ENCODE measurements at places on chromosomes 7 and 10.

DNA sequence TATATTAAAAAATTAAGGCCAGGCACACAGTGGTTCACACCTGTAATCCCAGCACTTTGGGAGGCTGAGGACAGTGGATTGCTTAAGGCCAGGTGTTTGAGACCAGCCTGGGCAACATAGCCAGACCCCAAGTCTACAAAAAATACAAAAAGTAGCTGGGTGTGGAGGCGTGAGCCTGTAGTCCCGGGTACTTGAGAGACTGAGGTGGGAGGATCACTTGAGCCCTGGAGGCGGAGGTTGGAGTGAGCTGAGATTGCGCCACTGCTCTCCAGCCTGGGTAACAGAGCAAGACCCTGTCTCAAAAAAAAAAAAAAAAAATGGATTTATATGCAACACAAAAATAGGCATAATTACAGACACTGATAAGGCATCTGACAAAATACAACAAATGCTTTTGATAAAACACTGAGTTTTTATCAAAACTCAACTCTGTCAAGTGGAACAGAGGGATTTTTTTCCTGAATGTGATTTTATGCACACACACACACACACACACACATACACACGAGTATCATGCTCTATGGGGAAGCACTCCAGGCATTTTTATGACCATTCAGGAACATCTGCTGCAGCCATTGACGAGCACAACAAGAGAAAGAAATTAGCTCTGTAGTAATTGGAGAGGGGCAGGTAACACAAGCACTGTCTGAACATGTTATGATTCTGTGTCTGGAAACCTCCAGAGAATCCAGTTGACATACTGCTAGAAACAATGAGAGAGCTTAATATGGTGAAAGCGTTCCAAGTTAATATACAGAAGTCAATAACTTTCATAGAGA is 193.1 kb downstream of the WDR37 start:
- no peak for DNase-seq

- no peak for DNase-seq
Observed at GRCh38 chr10:79029478-79030390, 39.0 kb upstream of the ZMIZ1 start.

DNA sequence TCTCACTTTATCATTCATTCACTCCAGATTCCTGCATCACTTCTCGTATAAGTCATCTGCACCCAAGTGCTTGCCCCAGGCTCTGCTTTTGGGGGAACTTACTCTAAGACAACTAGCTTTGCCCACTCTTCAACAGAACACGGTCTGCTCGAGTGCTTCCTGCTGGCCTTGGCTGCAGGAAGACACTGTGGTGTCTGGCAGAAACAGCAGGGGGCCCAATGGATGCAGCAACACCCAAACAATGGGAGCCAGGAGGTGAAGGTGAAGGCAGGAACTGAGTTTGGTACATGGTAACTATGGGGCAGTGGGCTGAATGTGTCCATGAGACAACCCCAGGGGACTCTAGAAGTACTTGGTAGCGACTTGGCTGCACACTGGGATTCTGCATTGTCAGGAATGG is 344.0 kb downstream of the REEP3 start:
- DNase-seq = no peak

DNA sequence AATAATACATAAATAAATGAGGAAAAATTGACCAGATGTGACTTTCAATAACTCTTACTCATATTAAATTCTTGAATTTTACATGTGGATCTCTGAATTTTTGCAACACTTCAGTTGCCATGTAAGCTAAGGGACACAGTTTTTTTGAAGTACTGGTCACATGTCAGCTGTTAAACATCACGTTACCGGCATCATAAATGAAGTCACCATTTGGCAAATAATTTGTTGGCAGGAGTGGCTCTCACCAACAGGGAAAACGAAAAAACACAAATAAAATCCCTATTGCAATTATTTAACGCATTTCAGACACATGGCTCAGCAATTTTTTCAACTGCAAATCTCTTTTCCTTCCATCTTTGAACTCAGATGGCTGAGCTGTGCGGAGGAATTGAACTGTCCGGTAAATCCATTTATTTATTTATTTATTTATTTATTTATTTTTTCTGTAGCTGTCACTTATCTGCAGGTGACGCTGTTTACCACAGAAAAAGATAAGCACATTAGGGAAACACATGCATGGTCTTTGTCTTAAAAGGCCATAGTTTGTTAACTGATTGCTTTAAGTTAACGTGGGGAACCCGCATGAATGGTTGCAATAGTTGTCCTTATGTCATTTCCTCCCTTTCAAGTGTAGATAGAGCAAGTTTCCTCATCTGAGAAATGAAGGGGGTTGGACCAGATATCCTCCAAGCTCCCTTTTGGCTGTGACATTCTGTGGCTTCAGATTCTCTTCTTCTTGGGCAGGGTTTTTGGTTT is 64.7 kb upstream of the JAZF1 start:
- DNase-seq = no peak

- no peak for DNase-seq
Observed at GRCh38 chr10:10477844-10478243, 539.8 kb upstream of the CELF2 start.

DNA sequence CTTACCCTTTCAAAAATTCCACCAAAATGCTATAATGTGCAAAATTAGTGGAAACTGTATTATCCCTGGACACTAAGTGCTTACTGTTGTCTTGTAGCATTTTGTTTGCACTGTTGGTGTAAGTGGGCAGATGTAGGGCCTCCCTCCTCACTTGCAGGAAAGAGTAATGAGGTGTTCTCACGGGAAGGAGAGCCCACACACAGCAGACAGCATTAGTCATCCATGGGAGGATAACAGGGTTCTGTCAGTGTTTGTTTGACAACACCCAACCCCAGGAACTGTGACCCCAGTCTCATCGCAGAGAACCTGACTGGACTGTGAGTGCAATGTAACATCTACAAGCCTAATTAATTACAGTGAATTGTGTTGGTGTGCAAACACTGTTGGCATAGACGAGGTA is 58.7 kb upstream of the VSTM2A start:
- DNase-seq = no peak

GRCh38 chr10:119834188-119834587 is 38.5 kb downstream of the MCMBP start:
- no peak for DNase-seq

GRCh38 chr10:18140149-18140956 is at the start of gene CACNB2:
Gene CACNB2, plus strand, starts transcription at chr10:18140424.
- no peak for DNase-seq

- no peak for DNase-seq
Observed at GRCh38 chr10:90557385-90557784, 300.5 kb downstream of the HTR7 start.

DNA sequence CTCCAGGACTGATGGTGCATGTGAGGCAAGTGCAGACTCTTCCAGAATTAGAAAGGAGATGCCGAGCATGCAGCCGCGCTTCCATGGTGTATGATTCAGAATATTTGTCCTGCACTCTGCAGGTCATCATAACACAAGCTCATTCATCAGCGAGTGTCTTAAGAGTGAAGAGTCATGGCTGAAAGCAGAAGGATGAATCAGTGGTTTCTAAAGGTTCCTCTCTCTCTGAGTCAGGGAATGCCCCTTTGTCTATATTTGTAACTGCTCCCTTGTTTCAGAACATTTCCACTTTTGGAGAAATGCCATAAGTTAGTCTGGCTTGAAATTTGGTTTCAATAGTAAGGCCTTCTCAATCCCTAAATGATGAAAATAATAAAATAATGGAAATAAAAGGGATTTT is 52.3 kb downstream of the HECW1 start:
- DNase-seq = peak; percentile 95

DNA sequence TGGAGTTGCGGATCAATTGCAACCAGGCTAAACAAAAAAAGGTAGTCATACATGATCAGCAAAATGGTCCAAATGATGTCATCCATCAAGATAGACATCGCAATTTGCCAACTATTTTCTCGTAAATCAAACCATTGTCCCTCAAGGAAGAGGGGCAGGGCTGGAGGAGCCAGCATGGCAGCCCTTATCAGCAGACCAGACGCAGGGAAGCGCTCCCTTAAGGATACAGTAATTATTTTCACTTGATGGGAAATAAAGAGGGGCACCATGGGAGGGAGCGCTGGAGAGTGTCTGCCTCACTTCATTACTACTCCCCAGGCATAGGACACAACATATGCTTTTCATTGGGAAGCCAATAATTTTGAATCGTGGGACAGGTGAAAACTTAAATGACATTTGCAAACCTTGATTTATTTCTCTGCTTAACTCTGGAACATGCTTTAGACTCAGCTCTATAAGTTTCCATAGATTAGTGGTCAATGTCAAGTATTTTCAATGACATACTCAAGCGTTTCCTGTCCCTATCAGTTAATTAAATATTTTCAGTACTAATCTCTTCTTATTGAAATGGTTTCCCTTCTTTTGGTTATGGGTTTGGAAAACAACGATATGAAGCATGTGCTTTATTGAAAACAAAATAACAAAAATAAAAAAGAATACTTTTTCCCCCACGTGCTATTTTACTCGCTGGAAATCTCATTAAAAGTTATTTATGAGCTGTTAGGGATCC is 202.4 kb upstream of the HABP2 start:
- DNase-seq = no peak

DNA sequence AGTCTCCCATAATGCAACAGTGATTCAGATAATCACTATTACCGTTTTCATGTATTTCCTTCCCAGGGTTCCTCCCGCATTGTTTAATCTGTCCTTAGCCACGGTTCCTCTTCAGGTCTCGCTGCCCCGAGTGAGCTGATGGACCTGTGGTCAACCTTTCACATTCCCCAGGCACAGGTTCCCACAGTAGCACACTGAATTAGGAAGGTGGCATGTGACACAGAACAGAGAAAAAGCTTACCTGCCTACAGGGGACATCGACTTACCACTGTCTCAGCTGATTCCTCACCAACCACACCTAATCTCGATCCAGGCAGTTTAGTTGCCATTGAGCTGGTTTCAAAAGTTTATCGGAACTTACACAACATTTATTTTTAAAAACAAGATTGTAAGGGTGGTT is 72.2 kb downstream of the MTURN start:
- DNase-seq = no peak

GRCh38 chr7:27700501-27700900 is 37.8 kb upstream of the HIBADH start:
- no peak for DNase-seq

GRCh38 chr10:132909491-132910071 is 32.8 kb downstream of the CFAP46 start:
- no peak for DNase-seq

DNA sequence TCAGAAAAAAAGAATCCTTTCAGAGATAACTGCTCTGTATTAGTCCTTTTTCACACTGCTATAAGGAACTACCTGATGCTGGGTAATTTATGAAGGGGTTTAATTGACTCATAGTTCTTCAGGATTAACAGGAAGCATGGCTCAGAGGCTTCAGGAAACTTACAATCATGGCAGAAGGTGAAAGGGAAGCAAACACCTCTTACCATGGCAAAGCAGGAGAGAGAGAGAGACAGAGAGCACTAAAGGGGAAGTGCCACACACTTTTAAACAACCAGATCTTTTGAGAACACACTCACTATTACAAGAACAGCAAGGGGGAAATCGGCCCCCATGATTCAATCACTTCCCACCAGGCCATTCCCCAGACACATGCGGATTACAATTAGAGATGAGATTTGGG is 114.2 kb downstream of the TES start:
- no peak for DNase-seq

GRCh38 chr7:47513741-47514241 is 68.1 kb downstream of the TNS3 start:
- no peak for DNase-seq

GRCh38 chr7:41187322-41187721 is 515.6 kb downstream of the INHBA start:
- no peak for DNase-seq

- no peak for DNase-seq
Observed at GRCh38 chr10:83373671-83374070, 765.6 kb upstream of the GHITM start.

GRCh38 chr7:90432752-90433151 is 29.5 kb downstream of the CLDN12 start:
- DNase-seq = no peak

DNA sequence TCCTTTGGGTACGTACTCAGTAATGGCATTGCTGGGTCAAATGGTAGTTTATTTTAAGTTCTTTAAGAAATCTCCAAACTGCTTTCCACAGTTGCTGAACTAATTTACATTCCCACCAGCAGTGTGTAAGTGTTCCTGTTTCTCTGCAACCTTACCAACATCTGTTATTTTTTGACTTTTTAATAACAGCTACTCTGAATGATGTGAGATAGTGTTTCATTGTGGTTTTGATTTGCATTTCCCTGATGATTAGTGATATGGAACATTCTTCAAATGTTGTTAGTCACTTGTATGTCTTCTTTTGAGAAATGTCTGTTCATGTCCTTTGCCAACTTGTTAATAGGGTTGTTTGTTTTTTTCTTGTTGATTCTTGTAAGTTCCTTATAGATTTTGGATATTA is 558.9 kb downstream of the SH2D4B start:
- DNase-seq = no peak

GRCh38 chr10:29250066-29250465 is 38.8 kb upstream of the LYZL1 start:
- DNase-seq = no peak
